Activated T-helper 1 cell treated with anti-CD3 and anti-CD28 coated beads, Interleukin-2, amount 50 U/mL, for 16 hours (primary cell): ENCODE measurements at places on chromosomes 5 and 9.

- no peak for DNase-seq
These were observed 142.9 kb downstream of the DIRAS2 start for GRCh38 chr9:90499761-90500160.

GRCh38 chr5:8188874-8189565, 320.1 kb downstream of the MTRR start:
- DNase-seq, result no peak

- DNase-seq, result no peak
These were observed 391.0 kb downstream of the ICE1 start for GRCh38 chr5:5813441-5813840.

DNA sequence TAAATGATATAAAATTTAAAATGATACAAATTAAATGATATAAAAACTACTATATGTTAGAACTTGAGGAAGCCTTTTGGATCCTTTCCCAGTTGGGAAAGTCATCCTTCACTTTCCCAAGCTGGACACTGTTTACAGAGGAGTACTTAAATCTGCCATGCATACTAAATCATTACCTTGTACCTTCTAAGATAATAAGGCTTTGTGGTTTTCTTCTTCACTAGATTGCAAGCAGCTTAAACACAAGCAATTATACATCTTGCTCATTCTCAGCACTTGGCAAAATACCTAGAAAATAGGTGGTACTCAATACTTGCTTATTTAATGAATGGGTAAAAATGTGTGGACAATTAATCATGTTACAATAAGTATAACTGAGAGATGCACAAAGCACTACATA, 666.8 kb downstream of the PTPRD start:
- DNase-seq, result no peak

- no peak for DNase-seq
These were observed 319.2 kb upstream of the MPDZ start for GRCh38 chr9:13598738-13599137.

- no peak for DNase-seq
These were observed 39.4 kb upstream of the SSBP2 start for GRCh38 chr5:81790336-81790735.

DNA sequence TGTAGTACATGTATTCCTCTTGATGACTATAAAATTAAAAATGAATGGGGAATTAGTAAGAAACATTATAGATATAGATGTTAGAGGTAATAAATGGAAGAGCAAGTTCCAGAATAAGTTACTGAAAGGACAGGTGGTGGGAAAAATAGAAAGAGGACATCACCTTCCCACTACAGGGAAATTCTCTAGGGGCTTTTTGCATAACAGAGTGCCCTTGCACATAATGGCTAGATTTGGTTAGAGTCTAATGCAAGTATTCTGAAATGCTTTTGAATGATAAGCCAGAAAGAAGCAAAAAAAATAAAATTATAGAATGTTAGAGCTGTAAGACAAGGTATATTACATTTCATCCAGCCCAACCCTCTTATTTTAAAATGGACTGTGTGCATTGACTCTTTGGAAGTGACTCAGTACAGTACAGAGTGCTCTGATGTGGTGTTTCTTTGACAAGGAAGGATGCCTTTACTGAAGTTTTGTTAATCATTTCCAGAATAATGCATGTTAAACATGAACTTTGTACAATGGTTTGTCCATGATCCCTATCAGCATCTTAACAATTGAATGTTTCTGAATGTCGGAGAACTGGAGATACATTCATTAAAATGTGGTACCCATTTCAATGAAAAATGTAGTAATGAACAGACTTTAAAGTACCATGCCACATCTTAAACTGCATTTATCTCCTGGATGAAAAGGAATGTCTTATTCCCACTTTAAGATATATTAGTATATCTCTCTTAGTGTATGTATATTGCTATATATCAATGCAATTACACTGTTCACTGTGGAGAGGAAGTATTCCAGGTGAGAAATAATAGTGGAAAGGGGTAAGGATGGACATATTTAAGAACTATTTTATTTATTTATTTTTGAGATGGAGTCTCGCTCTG, 391.1 kb downstream of the ADGRV1 start:
- DNase-seq, result no peak

GRCh38 chr5:149410071-149410470, 31.0 kb upstream of the IL17B start:
- DNase-seq, result no peak

DNA sequence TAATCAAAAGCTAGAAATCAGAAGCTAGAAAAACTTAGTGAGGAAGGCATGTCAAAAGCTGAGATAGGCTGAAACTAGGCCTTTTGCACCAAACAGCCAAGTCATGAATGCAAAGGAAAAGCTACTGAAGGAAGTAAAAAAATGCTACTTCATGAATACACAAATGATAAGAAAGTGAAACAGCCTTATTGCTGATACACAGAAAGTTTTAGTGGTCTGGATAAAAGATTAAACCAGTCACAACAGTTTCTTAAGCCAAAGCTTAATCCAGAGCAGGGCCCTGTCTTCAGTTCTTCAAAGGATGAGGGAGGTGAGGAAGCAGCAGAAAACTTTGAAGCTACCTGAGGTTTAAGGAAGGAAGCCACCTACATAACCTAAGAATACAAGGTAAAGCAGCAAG, 102.5 kb upstream of the SH3GL2 start:
- DNase-seq, result no peak

DNA sequence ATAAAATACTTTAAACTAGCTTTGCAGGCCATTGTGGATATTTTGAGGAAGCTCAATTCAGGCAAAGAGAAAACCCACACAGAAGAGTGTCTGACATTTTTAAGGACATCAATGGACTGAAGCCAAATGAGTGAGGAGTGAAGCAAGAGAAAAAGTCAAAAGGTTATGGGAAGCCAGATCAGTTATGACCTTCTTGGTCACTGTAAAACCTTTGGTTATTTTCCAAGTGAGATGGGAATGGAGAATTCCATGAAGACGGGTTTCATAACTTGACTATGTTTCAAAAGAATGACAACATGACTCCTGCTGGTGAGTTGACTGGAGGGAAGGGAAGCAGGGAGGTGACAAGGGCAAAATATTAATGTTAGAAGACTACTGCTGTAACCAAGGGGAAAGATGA, 585.2 kb downstream of the EFNA5 start:
- no peak for DNase-seq

DNA sequence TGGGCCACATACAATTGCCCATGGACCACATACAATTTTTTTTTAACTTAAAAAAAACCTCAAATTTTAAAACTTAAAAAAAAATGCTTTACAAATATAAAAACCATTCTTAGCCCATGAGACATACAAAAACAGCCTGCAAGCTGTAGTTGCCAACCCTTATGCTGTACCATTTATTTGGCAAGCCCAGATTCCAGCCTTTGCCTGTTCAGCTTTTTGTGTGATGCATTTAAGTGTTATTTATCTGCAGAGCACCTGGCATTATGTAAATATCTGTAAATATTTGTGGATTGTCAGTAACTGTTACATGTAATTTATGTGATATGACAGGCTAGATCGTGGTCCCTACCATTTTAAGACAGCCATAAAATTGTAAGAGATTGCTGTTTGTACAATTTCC, 32.6 kb downstream of the HEXB start:
- no peak for DNase-seq

DNA sequence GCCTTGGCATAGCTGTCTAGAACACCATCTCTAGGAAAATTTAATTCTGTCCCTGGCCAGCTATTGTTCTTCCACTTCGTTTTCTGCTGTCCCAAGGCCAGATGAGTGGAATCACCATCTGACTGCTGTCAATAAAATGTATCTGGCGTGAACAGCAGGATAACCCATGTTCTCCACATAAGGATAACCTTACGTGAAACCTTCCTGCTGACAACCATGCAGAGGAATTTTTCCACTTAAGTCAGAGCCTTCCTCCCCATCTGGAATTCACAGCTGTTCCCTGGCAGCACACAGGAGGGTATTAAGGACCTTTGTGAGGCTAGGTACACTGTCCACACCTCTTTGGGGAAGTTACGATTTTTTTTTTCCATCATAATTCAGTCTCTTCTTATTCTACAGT, 28.6 kb downstream of the RNF44 start:
- DNase-seq, result no peak

- no peak for DNase-seq
These were observed 348.1 kb downstream of the ELAVL2 start for GRCh38 chr9:23477908-23478307.

GRCh38 chr5:1659100-1659981, 135.6 kb upstream of the LPCAT1 start:
- DNase-seq, result peak; percentile 1

GRCh38 chr9:125529589-125530515, 177.2 kb downstream of the MAPKAP1 start:
- DNase-seq, result no peak

DNA sequence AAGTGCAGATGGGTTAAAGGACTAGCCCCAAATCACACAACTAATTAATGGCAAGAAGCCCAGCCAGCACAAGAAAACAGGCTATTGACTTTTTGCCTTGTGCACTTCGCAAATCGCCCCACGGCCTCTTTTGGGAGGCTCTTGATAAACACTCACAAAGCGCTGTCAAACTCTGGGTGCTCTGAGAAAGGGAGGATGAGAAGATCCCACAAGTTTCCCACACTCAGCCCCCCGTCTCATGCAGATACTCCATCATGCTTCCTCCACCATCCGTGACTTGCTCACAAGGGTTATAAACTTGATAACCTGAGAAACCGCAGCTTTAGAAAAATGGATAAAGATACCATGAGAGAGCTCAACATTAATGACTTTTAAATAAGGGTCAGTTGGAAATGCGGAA, 219.7 kb downstream of the EBF1 start:
- no peak for DNase-seq

DNA sequence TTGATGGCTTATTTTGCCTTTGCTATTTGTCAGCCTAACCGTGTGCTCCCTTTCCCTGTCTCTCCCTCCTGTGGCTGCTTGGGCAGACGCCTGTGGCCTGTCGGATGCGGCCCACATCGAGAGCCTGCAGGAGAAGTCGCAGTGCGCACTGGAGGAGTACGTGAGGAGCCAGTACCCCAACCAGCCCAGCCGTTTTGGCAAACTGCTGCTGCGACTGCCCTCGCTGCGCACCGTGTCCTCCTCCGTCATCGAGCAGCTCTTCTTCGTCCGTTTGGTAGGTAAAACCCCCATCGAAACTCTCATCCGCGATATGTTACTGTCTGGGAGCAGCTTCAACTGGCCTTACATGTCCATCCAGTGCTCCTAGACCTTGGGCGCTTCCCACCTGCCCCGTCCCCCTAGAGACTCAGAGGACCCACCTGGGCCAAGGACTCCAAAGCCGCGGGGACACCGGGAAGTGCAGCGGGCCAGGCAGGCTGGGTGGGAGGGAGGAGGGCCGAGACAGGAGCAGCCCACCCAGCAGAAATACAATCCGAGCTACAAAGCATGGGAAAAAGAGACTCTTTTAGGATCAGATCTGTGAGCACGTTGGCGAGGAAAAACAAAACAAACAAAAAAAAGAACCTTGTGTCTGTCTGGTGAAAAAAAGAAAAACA, 10.6 kb downstream of the NR2F1 start:
- no peak for DNase-seq

DNA sequence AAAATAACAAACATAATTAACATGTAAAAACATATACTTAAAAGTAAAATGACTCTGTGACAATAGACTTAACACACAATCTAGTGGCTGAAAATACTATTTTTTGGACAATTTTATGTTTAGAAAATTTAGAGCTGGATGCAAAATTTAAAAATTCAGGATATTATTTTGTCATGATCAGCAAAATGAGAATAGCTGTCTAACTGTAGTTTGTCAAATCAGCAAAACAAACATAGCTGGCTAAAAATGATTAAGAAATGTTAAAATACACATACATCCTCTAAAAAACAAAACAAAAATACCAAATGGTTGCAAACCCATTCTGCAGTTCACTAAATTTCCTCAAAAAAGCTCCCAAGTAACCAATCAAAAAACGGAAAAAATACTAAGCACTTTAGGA, 18.6 kb downstream of the C9orf72 start:
- no peak for DNase-seq

DNA sequence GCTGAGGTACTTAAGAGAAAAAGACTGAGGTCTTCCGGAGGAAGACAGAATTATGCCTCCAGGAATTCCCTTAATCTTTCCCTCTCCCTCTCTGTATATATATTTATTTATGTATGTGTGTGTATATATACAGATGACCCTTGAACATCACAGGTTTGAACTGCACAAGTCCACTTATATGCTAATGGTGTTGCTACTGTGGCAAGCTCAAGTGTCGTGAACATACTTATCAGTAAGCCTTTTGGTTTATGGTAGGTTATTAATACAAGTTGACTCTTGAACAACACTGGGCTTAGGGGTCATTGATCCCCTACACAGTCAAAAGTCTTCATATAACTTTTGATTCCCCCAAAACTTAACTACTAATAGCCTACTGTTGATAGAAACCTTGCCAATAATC, 106.8 kb downstream of the NUDT12 start:
- DNase-seq, result no peak
